Right renal pelvis (tissue), 4 donors: ENCODE measurements at places on chromosomes 4 and X. TPM values are rescaled to one million over a fixed set of nuclear protein-coding genes. Genes with fewer than 3 reads are reported as not detected.

FRG1 gene
- polyA plus RNA-seq, result 66.7 TPM

HSFX1 gene
- polyA plus RNA-seq, result 2.2 TPM

BEX1 gene
- polyA plus RNA-seq, result 60.5 TPM

TLR6 gene
- polyA plus RNA-seq, result 1.00 TPM

ADAM29 gene
- polyA plus RNA-seq, result not detected

ALPK1 gene
- 14.2 TPM for polyA plus RNA-seq
